ENCODE measurements at places on chromosomes 1 and 21.

DNA sequence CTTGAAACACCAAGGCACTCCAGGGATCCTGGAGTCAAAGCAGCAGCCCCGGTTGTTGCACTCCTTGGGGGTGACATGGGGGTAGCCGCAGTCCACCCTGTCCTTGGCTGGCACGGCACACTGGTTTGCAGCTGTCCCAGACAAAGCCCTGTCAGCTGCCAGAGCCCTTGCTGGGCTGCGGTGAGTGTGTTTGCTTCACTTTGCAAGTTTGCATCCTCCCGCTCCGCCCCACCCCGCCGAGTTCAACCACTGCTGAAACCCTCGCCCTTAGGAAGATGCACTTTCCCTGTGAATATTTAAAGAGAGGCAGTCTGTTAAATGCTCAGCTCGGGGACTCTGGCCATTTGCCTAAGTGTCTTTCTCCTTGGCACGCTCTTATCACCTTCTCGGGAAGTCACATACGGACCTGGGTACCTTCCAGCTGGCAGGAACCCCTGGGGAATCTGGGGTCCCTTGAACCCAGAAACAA is 1.7 kb downstream of the TFF3 start:
- no peak for DNase-seq

DNA sequence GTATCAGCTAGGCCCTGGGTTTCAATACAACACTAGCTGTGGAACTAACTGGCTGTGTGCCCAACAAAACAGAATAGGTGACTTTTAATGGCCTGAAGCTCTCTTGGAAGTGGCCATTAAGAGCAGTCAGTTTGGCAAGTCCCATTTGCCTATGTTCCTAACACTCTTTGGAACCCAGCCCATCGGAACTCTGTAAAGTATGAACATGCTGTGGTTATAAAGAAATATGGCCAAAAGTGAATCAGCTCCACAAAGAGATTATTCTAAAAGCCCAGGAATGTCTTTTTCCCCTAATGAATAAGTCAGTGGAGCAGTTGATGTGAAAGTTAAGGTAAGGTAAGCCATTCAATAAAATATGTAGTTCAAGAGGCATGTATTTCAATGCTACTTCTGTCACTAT is 223.7 kb upstream of the ADAMTS5 start:
- DNase-seq = no peak

DNA sequence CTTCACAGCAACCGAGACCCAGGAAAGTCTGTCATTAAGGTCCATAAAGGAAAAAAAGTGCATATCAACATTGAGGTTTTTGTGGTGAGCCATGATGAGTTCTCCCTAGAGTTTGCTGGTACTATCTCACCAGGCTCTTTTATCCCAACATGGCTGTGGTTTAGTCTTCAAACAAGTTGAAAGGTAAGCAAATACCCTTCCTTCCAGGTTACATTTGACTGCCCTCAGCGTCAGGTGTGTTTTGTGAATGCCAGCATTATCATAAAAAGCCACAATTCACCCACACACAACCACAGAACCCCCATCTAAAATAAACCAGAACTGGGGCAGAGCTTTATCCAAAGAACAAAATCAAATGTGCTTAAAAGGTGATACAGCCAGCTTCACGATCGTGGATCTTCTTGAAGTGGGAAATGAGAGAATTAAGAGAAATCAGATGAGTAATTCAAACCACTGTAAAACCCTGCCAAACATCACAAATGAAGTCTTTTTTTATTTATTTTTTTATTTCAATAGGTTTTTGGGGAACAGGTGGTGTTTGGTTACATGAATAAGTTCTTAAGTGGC is 64.7 kb downstream of the SETD4 start:
- DNase-seq = no peak

DNA sequence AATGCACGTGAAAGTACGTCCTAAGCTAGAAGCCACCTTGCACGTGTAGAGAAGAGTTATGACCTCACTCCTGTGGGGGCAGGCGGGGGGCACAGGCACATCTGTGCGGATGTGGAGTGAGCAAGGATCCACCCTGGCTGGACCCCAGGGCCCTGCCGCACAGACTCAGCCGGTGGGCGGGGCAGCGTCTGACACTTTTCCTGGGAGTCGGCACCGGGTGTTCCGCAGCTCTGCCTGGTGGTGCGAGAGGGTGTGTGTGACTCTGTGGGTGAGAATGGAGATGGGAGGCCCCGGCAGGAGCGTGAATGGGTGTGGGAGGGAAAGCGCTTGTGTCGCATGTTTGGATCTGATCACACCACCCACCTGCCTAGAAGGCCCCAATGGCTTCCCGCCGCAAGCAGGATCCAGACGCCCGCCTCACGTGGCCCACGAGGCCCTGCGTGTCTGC is 29.5 kb downstream of the RAP1GAP start:
- no peak for DNase-seq

GRCh38 chr1:9689971-9690381 is 38.4 kb downstream of the PIK3CD start:
- DNase-seq = no peak

DNA sequence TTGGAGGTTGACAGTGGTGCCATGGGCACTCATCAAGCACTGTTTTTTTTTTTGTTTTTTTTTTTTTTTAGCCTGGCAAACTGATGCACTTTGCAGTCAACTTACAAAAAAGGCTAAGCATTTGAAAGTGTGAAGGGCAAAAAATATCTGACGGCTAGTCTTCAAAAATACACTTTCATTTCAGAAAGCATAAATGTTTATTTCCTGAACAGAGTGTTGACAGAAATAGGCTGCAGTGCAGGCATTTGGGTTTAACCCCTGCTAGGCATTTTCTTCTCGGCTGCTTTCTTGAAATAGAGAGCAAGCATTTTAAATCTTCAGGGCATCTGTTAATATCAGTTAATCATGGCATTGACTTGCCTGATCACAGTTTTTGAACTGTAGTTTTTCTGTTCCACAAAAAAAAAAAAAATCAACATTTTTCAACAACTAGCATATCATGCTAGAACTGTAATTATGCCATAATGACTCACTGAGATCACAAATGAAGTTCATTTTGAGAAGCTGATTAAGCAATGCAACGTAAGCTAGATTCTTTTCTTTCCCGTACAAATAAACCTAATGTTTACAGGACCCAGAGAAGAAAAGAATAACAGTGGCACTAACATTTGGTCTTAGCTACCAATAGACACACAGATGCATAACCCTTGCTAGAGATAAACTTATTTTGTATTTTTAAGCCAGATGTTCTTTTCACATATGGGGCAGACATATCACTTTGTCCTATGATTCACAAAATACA is 100.4 kb upstream of the USH2A start:
- DNase-seq = no peak

DNA sequence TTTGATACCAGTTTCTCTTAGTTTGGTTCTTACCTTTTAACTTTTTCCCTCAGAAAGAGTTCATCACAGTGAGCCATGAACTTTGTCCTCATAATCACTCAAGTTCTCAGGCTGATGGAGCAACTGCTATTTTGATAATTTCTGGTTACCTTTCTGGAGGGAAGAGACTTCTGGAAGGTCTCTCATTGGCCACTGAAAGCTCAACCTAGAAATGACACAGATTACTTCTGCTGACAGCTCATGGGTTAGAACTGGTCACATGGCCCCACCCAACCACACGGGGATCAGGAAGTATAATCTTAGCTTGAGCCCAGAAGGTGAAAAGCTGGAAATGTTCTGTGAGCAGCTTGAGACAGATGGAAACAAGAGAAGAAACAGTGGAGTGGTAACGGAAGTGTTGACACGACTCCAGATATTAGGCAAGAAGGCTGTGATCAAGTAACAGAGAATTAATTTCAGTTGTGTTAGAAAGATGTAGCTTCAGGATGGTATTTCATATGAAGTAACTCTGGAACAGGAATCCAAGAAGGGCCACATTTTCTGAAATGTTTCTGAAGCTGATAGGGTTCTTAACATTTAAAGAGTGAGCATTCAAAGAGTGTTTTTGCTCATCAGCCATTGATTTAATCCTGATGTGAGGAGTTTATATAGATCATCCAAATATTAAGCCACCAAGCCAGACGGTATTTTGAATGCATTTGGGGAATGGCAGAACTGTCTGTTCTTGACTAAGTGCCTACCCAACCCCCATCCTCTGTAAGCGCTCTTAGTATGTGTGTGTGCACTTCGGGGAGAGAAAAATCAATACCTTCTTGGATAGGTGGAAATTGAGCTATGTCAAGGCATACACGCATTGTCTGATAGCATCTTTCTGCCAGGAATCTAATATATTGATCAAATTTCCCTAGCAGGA is 21.9 kb upstream of the XPR1 start:
- DNase-seq = no peak

Measured in CD4-positive, alpha-beta T cell treated with Interleukin-1 beta for 1 hour (primary cell).